Activated CD8-positive, alpha-beta memory T cell treated with anti-CD3 and anti-CD28 coated beads for 1 hour (primary cell): ENCODE measurements at places on chromosomes 4 and X.

DNA sequence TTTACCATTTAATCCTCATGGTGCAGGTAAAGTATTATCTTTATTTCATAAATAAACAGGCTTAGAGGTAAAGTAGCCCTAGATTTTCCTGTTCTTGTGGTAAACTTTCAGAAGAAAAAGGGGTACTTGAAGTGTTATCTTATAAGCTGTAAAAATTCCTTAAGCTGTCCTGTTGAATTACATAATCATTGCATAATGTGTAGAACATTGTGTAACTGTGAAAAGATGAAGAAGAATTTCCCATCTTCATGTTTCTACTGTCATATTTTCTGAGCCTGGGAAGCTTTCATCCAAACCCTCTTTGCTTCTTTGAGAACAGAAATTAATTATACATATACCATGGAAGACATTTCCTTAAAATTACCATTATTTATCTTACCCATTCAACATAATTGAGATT is 90.5 kb downstream of the ELOVL6 start:
- DNase-seq, result no peak

DNA sequence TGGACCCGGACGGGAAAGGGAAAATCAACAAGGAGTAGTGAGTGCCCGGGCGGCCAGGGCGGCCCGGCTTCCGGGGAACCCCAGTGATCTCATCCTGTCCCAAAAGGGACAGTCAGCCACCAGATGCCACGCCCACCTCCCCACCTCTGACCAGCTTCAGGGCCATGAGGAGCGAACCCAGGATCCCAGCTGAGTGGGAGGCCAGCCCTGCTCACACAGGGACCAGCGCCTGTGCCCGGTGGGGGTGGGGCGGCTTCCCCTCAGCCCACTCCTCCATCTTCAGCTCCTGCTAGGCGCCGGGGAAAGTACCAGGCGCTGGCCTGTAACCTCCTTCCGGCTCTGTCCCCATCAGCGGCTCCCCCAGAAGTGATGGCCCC is 6.2 kb downstream of the MYL5 start:
- no peak for DNase-seq

GRCh38 chrX:119391279-119391678 is 7.9 kb upstream of the SLC25A43 start:
- DNase-seq, result no peak

GRCh38 chr4:75891611-75892010 is 10.6 kb downstream of the PPEF2 start:
- DNase-seq, result no peak

DNA sequence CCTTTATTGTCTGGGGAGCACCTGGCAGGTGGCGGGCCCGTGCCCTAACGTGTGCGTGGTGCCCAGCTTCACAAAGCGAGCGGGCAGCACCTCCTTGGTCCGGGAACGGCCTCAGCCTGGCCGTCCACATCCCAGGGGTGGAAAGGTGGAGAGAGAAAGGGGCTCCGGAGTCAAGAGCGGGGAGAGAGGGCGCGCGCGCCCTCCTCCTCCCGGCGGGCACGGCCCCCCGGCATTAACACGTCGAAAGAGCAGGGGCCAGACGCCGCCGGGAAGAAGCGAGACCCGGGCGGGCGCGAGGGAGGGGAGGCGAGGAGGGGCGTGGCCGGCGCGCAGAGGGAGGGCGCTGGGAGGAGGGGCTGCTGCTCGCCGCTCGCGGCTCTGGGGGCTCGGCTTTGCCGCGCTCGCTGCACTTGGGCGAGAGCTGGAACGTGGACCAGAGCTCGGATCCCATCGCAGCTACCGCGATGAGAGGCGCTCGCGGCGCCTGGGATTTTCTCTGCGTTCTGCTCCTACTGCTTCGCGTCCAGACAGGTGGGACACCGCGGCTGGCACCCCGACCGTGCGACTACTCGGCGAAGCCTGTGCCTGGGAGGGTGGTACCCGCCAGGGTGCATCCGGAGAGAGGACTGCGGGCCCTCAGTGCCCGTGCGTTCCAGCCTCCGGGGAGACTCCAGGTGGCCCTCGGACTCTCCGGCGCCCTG is at the start of gene KIT:
Gene KIT, plus strand, starts transcription at position 407 of the 701 bp plus-strand sequence. Its CDS starts 58 bp downstream, at position 465.
- DNase-seq, result no peak

- DNase-seq, result no peak
These were observed 100.3 kb upstream of the DDIT4L start for GRCh38 chr4:100290585-100290984.

DNA sequence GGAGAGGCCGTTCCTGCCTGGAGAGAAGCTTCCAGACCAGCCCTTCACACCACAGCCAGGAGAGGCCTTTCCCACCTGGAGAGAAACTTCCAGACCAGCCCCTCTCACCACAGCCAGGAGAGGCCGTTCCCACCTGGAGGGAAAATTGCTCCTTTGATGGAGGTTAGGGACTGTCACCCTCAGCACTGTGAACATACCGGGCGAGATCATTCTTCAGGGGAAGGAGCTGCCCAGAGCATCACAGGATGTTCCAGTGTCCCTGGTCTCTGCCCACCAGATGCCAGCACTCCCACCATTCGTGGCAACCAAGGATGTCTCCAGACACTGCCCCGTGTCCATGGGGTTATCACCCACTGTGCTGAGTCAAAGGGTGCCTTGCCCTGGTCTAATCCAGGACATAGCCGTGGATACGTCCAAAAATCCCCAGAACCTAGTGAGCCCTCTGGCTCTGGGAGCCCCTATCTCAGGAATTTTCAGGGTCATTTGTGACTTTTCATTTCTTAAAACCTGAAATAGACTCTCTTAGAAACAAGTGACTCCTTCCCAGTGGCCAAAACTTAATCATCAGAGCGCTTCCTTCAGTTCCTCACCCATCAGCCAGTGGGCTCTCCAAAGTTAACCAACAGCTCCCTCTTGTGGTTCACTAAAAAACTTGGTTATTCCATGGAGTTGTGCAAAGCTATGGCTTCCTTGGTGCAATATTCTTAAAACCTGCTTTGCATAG is 80.2 kb downstream of the CRMP1 start:
- no peak for DNase-seq

- no peak for DNase-seq
These were observed 14.6 kb downstream of the SH3RF1 start for GRCh38 chr4:169256101-169256612.

DNA sequence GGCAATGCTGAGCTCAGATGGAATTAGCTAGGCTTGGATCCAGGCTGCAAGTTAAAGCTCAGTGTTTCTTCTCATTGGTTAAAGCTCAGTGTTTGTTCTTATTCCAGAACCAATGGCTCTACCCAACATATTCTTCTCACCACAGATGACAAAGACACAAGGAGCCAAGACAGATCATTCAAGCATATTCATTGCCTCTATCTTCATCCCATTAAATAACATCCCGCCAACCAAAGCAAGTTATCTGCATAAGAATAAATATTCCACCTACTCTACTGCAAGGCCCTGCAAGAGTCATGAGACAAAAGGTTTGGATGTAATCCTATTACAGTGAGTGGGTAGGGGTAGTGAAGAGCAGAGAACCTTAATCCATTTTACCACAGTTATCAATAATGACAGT is 766.5 kb downstream of the C4orf33 start:
- DNase-seq, result no peak

GRCh38 chr4:57163530-57164459 is 53.6 kb upstream of the IGFBP7 start:
- DNase-seq, result peak; percentile 60

GRCh38 chr4:98652996-98653395 is 5.4 kb downstream of the TSPAN5 start:
- DNase-seq, result no peak

- no peak for DNase-seq
These were observed 11.2 kb upstream of the TMEM154 start for GRCh38 chr4:152690706-152691651.

DNA sequence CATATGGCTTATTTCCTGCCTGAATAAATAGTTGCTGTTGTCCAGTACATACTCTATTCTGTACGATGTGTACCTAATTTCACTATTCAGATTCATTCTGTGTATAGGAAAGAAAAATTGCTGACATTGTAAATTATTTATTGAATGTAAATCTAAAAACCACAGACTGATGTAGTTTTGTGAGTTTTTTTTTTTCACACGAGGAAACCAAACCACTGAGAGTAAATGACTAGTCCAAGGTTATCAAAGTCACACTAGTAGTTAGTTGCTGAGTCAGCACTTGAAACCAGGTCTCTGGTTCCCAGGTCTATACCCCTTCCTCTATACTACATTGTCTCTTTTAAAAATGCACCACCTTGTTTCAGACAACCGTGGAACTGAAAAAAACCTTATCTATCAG is 298.3 kb upstream of the DIAPH2 start:
- DNase-seq, result no peak

DNA sequence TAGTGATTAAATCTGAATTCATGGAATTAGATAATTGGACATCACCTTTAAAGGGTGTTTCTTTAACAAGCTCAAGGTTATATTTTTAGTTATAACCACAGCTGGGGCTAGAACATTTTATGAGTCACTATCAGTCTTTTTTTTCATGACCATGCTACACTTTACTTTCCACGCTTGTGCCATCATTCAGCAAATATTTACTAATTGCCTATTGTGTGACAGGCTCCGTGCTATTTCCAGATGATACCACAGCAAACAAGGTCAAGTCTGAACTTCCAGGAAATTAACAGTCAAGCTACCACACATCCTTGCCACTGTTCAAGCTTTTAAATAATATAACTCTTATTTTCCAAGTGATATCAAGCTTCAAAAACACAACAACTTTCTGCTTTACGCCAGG is 16.5 kb downstream of the SPANXN3 start:
- no peak for DNase-seq

DNA sequence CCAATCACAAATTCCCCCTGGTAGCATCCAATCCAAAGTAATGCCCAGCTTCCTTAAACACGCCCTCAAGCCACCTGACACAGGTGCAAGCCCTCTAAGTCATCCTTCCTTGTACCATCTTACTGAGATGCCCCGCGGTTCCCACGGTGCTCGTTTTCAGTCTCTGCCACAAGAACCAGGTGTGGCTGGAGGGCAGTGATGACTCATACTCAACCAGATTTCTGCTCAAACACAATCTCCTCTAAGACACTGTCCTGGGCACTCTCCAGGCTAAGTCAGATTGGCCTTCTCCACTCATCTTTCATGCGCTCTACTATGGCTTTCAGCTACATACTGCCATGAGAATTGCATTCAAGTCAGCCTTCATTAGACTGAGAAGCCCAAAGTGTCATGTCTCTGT is 3.5 kb downstream of the SH3KBP1 start:
- no peak for DNase-seq

- no peak for DNase-seq
These were observed 32.0 kb downstream of the PTPN13 start for GRCh38 chr4:86626066-86626465.

- no peak for DNase-seq
These were observed 585.2 kb downstream of the TRAM1L1 start for GRCh38 chr4:116500225-116500624.

DNA sequence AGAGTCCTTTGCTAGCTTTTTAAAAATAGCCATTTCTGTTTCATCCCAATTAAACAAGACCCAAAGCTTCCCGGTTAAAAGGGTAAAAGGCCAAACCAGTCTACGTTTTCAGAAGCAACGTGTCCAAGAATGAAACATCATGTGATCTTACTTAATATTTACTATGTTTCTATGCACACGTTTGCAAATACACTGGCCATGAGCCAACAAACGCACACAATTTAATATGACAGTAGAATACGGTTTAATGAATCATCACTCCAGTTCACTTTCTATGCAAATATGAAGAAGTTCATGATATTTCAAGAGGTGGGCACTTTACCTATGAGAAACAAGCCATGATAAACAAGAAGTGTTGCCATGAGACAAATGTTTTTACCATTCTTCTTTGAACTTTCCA is 4.3 kb downstream of the NR0B1 start:
- no peak for DNase-seq

- no peak for DNase-seq
These were observed 60.8 kb downstream of the PPM1K start for GRCh38 chr4:88223516-88223915.

DNA sequence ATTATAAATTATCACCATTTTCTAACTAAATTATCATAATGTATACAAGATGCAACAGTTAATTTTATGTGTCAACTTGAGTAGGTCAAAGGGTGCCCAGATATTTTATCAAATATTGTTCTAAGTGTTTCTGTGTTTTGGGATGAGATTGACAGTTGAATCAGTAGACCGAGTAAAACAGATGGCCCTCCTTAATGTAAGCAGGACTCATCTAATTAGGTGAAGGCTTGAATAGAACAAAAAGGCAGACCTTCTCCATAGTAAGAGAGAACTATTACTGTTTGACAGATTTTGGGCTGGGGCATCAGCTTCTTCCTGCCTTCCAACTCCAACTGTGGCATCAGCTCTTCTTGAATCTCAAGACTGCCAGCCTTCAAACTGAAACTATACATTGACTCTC is 185.8 kb downstream of the TRAM1L1 start:
- DNase-seq, result no peak

GRCh38 chr4:176939445-176939844 is 146.7 kb upstream of the VEGFC start:
- DNase-seq, result no peak

DNA sequence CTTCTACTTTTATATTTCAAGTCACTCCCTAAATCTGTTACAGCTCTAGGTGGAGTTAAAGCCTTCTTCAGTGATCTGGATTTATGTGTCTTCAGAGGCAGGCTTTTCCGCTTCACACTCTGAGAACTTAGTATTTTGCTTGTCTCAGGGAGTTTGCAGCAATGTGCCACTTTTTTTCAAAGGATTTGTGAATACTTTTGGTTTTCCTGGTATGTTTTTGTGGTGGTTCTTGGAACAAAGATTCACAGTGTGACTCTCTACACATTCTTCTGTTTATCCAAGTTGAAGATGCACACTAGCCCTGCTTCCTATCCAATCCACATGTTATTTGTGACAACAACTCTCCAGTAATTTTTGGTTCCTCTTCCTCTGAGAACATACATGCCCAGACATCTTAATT is 1253.7 kb downstream of the TECRL start:
- DNase-seq, result no peak

DNA sequence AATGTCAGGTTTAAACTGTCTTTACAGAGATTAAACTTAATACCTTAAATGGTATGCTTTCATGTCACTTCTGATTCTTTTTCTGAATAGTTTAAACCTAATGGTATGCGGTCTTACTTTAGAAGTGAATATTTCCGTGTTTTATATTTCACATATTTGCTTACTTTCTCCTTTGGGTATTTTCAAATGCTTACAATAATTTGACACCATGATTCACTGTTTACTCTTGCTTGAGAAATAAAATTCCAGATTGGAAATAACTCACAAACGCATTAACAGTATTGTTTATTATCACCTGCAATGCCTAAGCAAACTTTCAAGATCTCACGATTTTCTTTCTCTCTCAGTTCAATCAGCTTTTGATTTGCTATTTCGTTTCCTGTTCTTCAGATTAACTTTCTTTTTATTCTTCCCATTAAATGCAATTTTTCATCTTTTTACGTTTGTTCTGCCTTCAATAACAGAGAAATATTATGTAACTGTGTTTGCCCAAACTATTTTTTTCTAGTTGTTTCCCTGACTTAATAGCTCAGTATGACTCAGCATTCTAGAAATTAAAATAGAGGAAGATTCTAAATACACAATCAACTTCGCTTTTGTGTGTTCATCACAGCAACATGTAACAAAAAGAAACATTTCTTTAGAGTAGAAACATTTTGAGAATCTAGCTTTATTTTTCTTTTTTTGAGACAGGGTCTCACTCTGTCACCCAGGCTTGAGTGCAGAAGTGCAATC is 955.5 kb upstream of the PRKX start:
- DNase-seq, result no peak
